Heart left ventricle (tissue), 16 donors: ENCODE measurements at places on chromosomes 1 and 21. TPM values are rescaled to one million over a fixed set of nuclear protein-coding genes. Genes with fewer than 3 reads are reported as not detected.

DNA sequence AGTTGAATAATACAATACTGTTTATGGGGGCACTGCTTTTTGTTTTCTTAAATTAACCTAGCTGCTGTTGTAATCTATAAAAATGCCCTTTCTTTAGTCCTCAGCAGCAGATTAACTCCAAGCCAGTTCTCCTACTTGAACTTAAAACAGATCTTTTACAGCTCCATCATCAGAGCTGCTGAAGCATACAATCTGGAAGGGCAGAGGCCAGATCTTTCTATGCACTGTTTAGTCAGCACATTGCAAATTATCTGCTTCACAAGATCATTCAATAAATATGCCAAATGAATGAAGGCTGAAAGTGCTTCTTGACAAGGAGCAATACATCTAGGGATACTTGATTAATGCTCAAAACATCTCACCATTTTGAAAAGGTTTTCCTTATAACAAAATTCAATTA, 115.8 kb downstream of the PLPPR5 start:
- H3K27me3 ChIP-seq = no peaks in the 10 kb centered on the region
- H3K4me3 ChIP-seq = no peak overlapping the region
- H3K36me3 ChIP-seq = no peaks in the 10 kb centered on the region
- no peak for DNase-seq
- no peak overlapping the region for H3K27ac ChIP-seq

The XCL2 gene
- total RNA-seq = not detected

The OR2T29 gene
- not detected for total RNA-seq

DNA sequence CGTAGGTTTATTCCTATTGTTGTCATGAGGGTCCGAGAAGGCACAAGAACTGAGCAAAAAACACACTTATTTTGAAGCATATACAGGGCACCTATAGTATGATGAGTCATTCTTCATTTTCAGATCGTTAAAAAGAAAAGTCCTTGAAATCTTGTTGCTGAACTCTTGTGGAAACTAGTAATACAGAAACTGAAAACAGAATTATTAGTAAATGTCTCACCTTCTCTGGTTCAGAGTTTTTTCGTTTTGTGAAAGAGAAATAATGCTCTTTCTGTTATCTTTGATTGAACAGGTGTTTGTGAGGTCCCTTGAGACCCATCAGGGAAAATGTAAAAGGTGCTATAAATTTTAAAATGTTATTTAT, 102.0 kb upstream of the COA6 start:
- H3K4me3 ChIP-seq = no peak overlapping the region
- no peak overlapping the region for H3K27ac ChIP-seq
- H3K36me3 ChIP-seq = no peaks in the 10 kb centered on the region
- no peaks in the 10 kb centered on the region for H3K27me3 ChIP-seq
- no peaks in the 10 kb centered on the region for H3K4me1 ChIP-seq

- no peaks in the 10 kb centered on the region for H3K36me3 ChIP-seq
- DNase-seq = peak; percentile 10
- H3K27me3 ChIP-seq = no peaks in the 10 kb centered on the region
- H3K4me3 ChIP-seq = no peak overlapping the region
- peaks cover 5% of the 10 kb centered on the region for H3K4me1 ChIP-seq
These were observed 129.7 kb downstream of the ATP1B1 start for GRCh38 chr1:169236143-169236542.

DNA sequence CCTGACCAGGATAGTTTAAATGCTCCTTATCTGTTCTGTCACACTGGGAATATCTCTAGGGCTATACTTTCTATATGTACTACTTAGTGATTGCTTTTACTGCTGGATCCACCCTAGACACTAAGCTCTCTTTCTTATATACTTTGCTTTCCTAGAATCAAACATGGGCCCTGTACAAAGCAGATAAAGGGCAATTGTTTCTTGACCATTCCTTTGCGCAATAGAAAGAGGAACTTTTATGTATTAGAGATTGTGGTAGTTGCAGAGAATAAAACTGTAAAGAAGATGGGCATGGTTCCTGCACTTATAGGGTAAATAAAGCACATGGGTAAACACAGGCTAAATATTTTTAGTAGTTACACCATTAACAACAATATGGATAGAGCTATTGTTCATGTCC, 58.8 kb downstream of the ATP6V1G3 start:
- no peak overlapping the region for H3K4me3 ChIP-seq
- no peaks in the 10 kb centered on the region for H3K4me1 ChIP-seq
- H3K27me3 ChIP-seq = no peaks in the 10 kb centered on the region
- H3K27ac ChIP-seq = no peak overlapping the region
- no peak for DNase-seq

The DDAH1 gene
- total RNA-seq = 9.8 TPM

- no peak overlapping the region for H3K27ac ChIP-seq
- no peaks in the 10 kb centered on the region for H3K36me3 ChIP-seq
- no peak overlapping the region for H3K4me3 ChIP-seq
These were observed 12.8 kb downstream of the S100A7 start for GRCh38 chr1:153447498-153448170.

GRCh38 chr1:175808999-175809398, 65.6 kb upstream of the TNR start:
- DNase-seq = no peak
- H3K4me1 ChIP-seq = no peaks in the 10 kb centered on the region
- H3K27ac ChIP-seq = no peak overlapping the region
